ENCODE measurements at places on chromosomes 7 and 10.

DNA sequence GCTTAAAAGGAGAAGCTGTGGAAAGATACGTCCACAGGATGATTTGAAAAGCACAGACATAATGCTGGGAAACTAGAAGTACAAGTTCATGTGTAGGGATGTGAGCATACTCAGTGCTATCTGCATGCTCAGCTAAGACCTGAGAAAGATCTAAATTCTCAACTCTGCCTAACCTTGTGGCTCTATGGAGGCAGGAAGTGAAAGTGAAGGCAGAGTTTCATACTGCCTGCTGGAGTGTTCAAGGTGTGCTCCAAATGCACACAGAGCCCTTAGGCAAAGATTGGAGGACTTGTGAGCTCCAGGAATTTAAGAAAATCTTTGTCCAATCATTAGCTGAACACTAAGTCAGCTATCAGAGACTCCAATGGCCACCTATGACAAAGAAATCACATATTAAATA, 190.9 kb downstream of the RNLS start:
- no peak for DNase-seq

- DNase-seq = no peak
Observed at GRCh38 chr7:46554688-46555422, 633.8 kb upstream of the IGFBP3 start.

DNA sequence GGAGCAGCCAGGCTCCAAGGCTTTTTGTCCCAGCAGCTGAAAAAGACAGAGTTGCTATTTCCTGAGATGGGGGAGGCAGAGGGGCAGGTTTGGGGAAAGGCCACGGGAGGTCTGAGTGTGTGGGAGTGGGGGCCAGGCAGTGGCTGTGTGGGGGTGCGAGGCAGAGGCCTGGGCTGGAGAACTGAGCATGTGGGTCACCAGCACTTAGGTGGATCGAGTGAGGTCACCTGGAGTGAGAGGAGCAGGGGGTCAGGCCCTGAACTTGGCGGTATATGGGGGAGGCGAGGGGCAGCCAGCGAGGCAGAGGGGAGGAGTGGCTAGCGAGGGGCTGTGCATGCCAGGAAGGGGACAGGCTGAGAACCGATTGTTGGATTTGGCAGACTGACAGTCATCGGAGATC, 28.4 kb downstream of the IQCE start:
- no peak for DNase-seq

- DNase-seq = no peak
Observed at GRCh38 chr7:84914598-84914997, 272.3 kb downstream of the SEMA3D start.

- no peak for DNase-seq
Observed at GRCh38 chr10:101414034-101414433, 60.1 kb downstream of the BTRC start.

GRCh38 chr7:32283546-32283945, 206.6 kb downstream of the LSM5 start:
- no peak for DNase-seq

- DNase-seq = no peak
Observed at GRCh38 chr10:50398381-50398780, 147.1 kb upstream of the ASAH2 start.
